Dermis blood vessel endothelial cell (primary cell): ENCODE measurements at places on chromosomes 4 and X. TPM values are rescaled to one million over a fixed set of nuclear protein-coding genes. Genes with fewer than 3 reads are reported as not detected.

DNA sequence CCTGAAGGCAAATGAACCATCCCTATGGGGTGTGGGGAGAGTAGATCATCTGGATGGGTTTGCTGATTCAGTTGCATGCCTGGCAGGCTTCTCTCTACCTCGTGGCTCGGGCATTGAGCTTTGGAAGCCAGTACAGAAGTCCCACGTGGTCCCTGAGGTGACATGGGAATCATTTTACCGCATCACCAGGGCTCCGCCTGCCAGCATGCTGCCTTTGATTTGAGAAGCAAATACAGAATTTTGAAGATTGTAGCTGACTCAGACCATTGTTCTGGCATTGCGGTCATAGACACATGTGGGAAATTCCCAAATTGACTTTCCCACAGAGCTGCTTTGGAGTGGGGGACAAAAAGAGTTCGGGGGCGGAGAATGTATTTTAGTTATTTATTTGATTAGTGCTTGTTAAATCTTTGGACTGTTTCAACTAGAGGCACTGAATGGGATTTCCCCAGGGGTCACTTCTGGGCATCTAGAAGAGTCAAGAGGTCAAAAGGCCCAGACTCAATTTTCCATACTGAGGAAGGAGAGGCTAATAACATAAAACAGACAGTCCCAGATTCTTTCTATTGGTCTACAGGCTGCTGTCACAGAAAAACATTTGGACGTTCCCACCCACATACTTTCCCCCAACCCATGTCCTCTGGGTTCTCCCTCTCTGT is 79.3 kb downstream of the NHSL2 start:
- DNase-seq, result peak; percentile 3

GSX2 gene
- 0.33 TPM in 1 of 2 replicates, not detected in the other for total RNA-seq

DNA sequence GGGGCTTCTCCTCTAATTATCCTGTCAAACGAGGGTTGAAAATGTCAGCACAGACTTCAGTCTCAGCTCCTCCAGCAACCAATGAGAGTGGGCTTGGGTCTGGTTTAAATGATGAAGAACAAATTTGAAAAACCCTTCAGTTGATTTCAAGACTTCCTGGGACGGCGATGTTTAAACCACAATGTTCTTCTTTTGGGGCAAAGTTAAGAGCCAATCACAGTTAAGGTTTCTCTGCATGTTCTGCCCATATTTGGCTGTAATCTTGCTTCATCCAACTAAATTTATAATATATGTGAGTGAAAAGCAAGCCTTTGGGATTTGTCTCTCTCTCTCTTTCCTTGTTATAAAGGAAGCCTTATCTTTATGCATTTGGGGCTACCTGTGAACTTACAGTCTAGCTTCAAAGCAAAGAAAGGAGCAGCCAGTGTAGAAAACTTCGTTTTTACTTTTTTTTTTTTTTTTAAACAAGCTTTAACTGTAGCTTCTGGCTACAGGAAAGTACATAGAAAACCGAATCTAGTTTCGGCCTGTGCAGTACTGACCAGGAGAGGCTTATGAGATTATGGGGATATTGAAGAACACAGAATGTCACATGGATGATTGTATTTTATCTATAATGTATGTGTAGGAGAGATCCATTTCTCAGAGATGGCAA is 46.8 kb upstream of the FAM9C start:
- DNase-seq, result no peak

CT55 gene
- not detected in 2 replicates for total RNA-seq

DNA sequence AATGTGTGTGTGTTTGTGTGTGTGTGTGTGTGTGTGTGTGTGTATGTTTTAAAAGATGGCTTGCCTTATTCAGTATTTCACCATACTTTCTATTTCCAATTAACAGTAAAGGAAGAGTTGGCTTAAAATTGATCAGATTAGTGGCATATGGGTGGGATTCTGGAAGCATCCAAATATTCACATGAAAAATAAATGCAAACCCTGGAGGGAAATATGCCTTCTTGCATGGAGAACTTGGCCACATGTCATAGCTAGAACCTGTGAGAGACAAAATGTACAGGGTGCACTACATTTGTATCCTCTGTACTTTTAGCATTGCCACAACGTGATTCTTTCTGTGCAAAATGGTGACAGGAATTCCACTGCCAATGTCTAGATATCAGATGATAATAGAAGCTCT is 589.6 kb downstream of the ZNF674 start:
- DNase-seq, result no peak

CMC4 gene
- total RNA-seq, result 11.7 and 16.3 TPM in 2 replicates

STBD1 gene
- 1.0 and 1.3 TPM in 2 replicates for total RNA-seq

GRCh38 chr4:66767442-66767841 is 777.9 kb downstream of the CENPC start:
- DNase-seq, result no peak

- DNase-seq, result no peak
Observed at GRCh38 chr4:70938086-70938485, 35.9 kb downstream of the MOB1B start.

SLC2A9 gene
- 0.74 and 2.9 TPM in 2 replicates for total RNA-seq

GRCh38 chrX:41180194-41180908 is 95.1 kb downstream of the USP9X start:
- peak; percentile 76 for DNase-seq
